ENCODE measurements at places on chromosomes 2 and 18.

DNA sequence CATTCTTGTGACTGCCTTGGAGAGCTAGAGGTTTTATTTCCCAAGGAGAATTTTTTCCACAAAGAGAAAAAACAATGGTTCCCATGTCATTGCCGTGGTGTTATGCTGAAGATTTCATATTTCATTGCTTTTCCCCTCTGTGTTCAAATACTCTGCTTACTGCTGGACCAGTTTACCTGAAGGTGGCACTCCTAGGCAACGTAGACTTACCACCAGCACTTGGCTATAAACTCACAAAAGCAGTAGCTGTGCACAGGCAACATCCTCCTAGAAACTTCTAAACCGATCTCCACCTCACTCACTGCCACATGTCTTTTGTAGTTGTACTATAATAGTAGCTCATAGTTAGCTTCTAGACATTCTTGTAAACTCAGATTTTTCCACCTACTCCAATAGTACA is 1319.7 kb upstream of the CRIM1 start:
- DNase-seq, result peak; percentile 2

GRCh38 chr2:149421791-149422190 is 91.4 kb downstream of the LYPD6 start:
- no peak for DNase-seq

GRCh38 chr2:235669269-235669831 is 175.5 kb downstream of the AGAP1 start:
- peak; percentile 64 for DNase-seq

DNA sequence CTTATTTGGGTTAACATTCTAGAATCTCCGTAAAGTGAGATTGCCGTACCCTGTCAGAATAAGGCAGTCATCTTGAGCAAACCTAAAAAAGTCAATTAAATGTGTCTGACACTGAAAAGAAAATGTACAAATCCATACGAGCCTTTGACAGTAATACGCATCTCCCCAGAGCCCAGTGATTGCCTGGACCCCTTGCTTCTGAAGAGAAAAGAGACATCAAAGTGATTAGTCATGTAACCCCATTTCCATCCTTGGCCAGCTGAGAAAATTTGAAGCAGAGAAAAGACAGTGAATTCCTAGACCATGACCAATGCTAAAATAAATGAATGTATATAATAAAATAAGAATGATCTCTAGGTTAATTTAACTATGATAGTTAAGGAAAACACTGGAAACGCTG is 1499.4 kb downstream of the SUCLG1 start:
- no peak for DNase-seq

Data from M059J (cell line).